ENCODE measurements at places on chromosomes 6 and 20.
A peak's percentile ranks its signal among the peaks of the same experiment; 100 is the strongest.

GRCh38 chr6:74114428-74114827, 418.4 kb downstream of the CD109 start:
- no peak for DNase-seq

DNA sequence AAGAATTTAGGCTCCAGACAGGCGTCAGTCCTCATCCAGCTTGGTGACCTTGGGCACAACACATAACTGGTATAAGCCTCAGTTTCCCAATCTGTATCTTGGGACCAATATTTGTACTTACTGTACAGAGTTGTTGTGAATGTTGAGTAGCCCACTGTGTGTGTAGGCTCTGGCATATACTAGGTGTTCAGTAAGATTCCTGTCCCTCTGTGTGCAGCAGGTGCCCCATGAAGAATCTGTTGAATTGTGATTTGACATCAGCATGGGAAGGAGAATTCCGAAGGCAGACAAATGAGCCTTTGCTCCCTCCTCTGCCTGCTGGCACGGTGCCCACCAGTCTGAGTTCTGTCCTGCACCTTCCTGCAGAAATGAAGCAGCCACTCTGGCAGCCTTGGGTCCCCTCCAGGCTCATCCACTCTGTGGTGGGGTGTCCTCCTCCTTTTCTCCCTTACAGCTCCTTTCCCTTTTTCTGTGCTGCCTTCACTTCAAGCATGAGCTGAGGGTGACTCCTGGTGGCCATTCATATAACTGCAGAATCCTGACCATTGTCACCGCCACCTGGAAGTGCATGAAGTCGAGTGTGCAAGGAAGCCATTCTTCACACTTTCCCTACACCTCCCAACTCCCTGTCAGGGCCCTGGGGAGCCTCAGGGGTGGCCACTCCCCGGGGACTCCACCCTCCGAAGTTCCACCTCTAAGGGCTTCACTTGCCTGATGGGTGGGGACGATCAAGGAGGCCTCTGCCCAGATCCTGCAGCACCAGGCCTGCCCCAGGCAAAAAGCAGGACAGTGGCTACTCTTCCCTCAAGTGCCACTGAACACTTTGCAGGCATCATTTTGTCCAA, 48.2 kb downstream of the MRPL14 start:
- peak; percentile 79 for DNase-seq

DNA sequence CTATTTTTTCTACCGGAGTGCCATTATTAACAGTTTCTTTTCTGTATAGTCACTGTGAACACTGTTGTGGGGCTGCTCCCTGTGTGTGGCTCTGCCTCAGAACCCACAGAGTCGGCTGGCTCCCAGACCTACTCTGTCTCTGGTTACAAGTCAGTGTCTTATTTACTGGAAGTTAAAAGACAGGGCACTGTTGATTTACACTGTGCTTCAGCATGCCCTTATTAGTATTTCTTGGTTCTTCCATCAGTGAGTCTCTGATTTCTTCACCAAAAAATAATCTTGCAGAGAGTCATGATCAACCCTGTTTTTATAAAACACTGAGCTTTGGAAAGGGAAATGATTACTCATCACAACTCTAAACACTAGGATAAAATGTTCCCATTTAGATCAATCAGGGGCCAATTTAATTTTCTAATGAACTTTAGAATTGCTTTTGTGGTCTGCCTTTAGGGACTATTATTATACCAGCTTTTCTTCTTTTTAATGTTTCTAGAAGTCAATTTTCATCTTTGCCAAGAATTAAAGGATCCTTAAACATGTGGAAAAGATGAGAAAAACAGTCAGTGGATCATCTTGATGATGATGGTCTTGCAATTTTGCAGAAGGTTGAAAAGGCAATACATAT, 92.6 kb downstream of the UTRN start:
- DNase-seq: no peak

GRCh38 chr20:3276680-3277015, 37.7 kb upstream of the SLC4A11 start:
- DNase-seq: no peak

DNA sequence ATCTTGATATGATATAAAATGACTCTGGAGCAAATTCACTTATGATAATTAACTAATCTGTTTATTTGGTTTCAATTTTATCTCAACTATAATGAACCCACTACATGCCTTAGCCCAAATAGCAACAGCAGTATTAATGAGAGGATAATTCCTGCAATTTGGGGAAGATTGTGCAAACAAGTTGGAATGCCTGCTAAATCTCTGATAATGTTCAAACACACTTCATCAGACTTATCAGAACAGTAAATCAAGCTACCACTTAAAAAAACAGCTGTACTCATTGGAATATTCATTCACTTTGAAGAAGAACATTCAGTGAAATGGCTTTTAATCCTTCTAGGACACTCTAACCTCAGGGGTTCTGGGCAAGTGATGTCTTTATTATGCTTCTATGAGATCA, 85.4 kb downstream of the CBLN4 start:
- no peak for DNase-seq

- DNase-seq: no peak
These were observed 152.2 kb downstream of the MAFB start for GRCh38 chr20:40536808-40537207.

DNA sequence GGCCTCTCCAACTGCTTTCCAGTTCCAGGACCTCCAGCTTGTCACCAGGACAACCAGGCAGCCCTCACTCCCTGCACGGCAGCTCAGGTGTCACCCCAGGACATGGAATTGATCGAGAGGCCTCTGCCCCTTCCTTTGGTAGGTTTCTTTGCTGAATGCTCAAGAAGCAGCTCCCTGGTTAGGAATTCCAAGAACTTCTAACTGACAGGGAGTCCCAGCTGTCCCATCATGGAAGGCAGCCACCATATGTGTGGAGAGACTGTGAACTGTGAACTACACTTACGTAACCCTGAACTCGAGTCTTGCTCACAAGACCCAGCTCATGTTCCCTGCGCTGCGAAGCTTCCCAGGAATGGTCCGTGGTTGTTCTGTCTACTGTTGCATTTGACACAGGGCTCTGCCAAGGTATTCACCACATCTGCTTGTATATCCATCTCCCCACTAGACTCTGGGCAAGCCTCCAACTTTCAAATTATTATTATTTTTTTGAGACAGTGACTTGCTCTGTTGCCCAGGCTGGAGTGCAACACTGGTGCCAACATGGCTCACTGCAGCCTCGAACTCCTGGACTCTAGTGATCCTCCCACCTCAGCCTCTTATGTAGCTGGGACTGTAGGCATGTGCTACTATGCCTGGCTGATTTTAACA, 35.7 kb downstream of the MGME1 start:
- no peak for DNase-seq

- no peak for DNase-seq
These were observed 376.1 kb upstream of the OPRM1 start for GRCh38 chr6:153662982-153663381.

DNA sequence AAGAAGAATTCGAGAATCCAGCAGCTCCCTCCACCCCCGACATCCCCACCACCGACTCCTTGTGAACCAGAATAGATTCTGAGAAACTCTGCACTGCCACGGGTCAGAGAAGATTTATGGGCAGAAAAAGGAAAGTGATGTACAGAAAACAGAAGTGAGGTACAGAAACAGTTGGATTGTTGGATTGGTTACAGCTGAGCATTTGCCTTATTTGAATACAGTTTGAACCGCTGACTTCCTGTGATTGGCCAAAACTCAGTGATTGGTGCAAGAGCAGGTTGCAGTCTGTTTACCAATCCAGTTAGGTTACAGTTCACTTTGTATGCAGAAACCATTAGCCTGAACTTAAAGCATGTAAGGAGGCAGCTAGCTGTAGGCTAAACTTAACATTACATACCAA, 131.2 kb upstream of the HDDC2 start:
- no peak for DNase-seq

- peak; percentile 9 for DNase-seq
These were observed 251.1 kb upstream of the TBX18 start for GRCh38 chr6:85015396-85015990.

- no peak for DNase-seq
These were observed 35.5 kb upstream of the BMP2 start for GRCh38 chr20:6732001-6732447.

DNA sequence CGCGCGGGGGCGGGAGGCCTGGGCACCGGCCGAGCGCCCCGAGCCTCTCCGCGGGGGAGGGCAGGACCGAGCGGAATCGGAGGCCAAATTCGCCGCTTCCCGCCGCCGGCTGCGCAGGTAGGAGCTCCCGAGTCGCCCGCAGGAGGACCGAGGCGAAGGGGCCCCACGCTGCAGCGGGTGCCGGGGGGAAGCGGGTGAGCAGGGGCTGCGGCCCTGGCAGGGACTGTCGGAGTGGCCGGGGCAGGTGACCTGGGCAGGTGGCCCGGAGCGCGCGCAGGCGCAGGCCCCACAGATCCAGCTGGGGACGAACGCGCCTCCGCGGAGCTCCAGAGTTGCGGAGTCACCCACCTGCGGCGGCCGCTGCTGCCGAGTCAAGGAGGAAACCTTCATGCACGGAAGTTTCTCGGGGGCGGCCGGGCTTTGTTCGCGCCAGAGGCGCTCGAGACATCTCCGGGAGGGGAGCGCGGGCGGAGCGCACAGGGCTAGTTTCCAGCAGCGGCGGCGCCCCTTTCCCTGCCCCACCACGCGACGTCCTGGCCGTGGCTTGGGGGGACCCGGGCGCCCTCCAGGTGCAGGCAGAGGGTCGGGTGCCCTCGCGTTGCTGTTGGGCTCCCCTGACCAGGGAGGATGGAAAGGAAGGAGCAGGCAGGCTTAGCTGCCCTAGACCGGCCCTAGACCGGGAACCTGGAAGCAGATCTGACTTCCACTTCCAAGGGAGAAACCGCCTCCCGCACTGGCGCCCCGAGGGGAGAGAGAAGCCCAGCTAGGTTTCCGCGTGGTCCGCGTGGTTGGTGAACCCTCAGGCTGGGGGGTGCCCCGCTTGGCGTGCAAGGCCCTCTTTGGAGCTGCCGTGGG, 590 bp downstream of the SLCO4A1 start:
- DNase-seq: peak; percentile 74

DNA sequence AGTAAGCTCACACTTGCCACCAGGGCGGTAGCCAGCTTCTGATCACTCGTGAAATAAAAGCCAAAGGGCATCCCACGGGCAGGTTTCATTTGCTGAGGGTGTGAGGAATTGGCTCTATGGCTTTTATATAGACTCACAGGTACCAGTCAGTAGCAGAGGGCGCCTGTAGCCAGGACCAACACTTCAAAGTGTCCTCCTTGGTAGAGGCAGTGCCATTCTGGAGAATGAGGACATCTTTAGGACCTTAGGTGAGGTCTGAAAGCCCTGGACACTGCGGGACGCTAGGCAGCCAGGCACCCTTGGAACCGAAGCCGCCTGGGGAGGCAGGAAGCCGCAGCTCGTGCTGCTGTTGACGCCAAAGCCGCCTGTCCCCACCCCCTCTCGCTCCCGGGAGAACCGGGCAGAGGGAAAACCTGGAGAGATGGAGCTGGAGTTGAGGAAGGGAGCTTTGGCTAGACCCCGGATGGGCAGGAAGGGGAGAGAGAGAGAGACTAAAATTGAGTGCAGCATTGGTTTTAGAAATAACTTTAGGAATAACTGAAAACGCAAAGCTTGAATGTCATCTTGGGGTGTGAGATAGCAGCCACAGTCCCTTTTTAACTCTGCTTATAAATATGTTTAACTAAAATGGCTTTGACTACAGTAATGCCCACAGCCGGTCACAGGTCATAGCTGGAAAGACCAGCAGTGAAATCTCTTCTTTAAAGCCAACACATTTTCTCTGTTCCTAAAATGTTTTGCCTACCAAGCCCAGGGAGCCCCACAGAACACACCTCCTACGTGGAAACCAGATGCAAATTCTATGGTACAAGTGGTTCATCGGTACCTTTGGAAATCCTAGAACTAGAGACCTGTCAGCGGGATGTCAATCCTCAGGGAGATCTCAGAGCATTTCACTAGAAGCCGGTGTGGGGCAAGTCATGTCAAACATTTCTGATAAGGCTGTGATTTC, 128.5 kb upstream of the CDYL start:
- DNase-seq: peak; percentile 49

DNA sequence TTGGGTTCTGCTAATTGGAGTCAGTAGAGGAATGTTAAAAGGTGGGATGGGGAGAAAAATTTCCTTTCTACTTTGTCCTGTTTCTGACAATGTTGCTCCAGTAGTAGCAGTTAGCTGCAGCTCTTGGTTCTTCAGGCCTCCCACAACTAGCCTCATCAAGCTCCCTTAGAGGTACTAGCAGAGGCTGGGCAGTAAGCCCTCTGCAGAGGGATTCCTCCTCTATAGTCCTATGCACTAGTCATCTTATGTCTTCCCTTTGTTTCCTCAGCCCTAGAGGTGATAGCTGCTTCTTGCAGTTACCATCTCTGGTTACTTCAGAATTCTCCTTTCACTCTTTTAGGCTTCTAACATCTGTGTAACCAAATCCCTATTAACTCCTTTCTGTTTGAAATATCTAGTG, 99.8 kb downstream of the FILIP1 start:
- DNase-seq: no peak

- DNase-seq: no peak
These were observed 12.9 kb downstream of the VEGFA start for GRCh38 chr6:43782764-43783513.

DNA sequence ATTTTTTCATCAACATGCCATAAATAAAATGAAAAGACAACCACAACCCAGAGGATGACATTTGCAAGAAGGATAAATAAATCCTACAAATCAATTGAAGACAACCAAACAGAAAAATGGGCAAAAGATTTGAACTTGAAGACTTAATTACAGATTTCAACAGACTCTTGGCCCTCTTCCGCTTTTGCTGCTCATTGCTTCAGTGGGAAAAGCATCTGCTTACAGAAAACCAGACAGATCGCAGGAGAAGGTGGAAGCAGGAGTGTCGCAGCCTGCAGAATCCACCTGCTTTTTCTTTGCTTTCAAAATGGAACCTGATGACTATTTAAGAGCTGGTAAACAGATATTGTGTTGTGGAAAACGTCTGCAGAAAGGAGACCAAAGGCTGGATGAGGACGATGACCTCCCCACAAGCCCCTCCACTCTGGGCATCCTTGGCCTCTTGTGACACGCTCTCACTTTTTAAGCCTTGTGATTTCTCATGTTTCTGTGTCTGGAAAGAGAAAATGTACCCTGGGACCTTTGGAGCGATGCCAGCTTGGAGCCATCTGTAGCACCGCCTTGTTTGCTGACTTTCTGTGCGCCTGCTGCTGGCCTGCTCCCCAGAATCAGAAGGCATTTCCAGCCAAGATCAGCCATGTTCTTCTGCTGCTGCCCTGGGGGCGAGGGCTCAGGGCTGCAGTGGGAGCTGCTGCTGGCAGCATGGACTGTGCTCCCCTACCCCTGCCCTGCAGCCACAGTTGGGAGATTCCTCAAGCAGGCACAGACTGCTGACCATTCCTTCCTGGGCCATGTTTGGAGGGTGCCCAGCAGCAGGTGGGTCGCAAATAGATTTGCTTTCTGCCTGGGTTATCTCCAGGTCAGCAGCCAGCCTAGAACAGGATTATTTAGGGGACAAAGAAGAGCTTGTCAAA, 3.6 kb upstream of the CSTL1 start:
- DNase-seq: no peak

All from activated CD4-positive, alpha-beta T cell treated with anti-CD3 and anti-CD28 coated beads for 48 hours (primary cell).